ENCODE measurements at places on chromosomes 3 and 15. TPM values are rescaled to one million over a fixed set of nuclear protein-coding genes. Genes with fewer than 3 reads are reported as not detected.

Gene PODXL2
- polyA plus RNA-seq, result 133 TPM

Gene CHRNA5
- 3.9 TPM for polyA plus RNA-seq

Gene CLRN1
- polyA plus RNA-seq, result not detected

Gene GPR149
- not detected for polyA plus RNA-seq

Gene MRPL46
- 21.8 TPM for polyA plus RNA-seq

Gene MAP1A
- polyA plus RNA-seq, result 107 TPM

Gene IL17RB
- polyA plus RNA-seq, result 8.7 TPM

Gene ANKRD63
- polyA plus RNA-seq, result not detected

Gene ADGRG7
- not detected for polyA plus RNA-seq

Gene PPM1L
- polyA plus RNA-seq, result 5.9 TPM

Gene GHRL
- 1.9 TPM for polyA plus RNA-seq

Gene GOLGA6L10
- 0.85 TPM for polyA plus RNA-seq

Gene TMCC1
- polyA plus RNA-seq, result 16.5 TPM

Gene ZBBX
- not detected for polyA plus RNA-seq

Gene USP4
- 46.6 TPM for polyA plus RNA-seq

Gene TRPM1
- not detected for polyA plus RNA-seq

Gene CCR3
- polyA plus RNA-seq, result not detected

Gene NANOGP8
- not detected for polyA plus RNA-seq

Gene ROPN1B
- 5.3 TPM for polyA plus RNA-seq

Gene COPS2
- 17.2 TPM for polyA plus RNA-seq

Gene CADM2
- polyA plus RNA-seq, result 5.9 TPM

Gene C3orf52
- 0.27 TPM for polyA plus RNA-seq

Gene RASA2
- 1.2 TPM for polyA plus RNA-seq

Gene TEX9
- 3.2 TPM for polyA plus RNA-seq

Gene TADA3
- 83.6 TPM for polyA plus RNA-seq

Gene MCCC1
- 23.0 TPM for polyA plus RNA-seq

Measured in brain (organoid and tissue), 16 donors.